ENCODE measurements at places on chromosomes 16 and 17.

DNA sequence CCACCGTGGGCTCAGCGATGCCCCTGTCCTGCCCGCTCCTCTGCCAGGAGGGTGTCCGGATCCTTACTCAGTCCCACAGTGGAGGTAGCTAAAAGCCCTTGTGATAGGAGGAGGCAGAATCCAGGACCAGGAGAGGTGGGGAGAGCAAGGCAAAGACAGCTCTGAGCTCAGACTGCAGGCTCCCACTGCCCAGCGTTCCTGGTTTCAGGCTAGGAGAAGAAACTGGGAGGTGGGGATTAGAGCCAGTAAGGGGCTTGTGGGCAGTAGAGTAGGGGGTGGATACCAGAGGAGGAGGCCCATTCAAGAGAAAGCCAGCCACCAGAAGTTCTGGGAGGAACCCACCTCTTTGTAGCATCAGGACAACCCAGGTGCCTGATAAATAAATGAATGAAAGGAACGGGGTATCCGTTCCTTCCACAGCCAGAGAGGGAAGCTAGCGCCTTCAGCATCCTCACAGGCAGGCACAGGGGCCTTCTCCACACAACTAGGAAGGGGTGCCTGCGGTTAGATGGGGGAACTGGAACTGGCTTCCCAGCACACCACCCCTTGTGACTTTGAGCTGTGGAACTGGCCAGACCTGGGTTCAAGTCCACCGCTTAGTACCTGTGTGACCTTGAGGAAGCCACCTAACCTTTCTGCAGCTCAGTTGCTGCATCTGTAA, 2.3 kb downstream of the IL21R start:
- DNase-seq: no peak

DNA sequence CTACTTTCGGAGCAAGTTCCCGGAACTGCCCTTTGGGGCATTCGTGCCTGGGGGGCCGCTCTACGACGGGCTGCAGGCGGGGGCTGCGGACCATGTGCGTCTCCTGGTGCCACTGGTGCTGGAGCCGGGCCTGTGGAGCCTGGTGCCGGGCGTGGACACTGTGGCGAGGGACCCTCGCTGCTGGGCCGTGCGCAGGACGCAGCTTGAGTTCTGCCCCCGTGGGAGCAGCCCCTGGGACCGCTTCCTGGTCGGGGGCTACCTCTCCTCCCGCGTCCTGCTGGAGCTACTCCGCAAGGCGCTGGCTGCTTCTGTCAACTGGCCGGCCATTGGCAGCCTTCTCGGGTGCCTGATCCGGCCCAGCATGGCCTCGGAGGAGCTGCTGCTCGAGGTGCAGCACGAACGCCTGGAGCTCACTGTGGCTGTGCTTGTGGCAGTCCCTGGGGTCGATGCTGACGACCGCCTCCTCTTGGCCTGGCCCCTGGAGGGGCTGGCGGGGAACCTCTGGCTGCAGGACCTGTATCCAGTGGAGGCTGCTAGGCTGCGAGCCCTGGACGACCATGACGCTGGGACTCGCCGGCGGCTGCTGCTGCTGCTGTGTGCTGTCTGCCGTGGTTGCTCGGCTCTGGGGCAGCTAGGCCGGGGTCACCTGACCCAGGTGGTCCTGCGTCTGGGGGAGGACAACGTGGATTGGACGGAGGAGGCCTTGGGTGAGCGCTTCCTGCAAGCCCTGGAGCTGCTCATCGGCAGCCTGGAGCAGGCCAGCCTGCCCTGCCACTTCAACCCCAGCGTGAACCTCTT, 3.6 kb downstream of the MIEF2 start:
- DNase-seq: no peak

- DNase-seq: peak; percentile 37
These were observed 5.0 kb downstream of the IGFBP4 start for GRCh38 chr17:40448213-40448638.

DNA sequence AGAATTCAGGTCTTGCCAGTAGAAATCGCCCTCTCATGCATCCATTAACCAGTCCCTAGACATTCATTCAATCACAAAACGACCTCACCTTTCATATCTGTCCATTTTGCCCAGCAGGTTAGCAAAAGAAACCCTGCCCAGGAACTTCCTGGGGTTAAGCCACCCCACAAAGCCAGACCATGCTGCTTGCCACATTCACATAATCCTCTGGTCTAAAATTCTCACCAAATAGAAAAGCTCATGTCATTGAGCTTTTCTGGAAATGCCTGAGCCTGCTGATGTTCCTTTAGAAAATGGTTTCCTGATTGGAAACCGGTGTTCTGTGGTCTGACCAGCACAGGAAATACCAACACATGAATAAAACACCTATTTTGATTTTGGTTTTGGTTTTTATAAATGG, 21.6 kb upstream of the DYNLRB2 start:
- DNase-seq: peak; percentile 6

DNA sequence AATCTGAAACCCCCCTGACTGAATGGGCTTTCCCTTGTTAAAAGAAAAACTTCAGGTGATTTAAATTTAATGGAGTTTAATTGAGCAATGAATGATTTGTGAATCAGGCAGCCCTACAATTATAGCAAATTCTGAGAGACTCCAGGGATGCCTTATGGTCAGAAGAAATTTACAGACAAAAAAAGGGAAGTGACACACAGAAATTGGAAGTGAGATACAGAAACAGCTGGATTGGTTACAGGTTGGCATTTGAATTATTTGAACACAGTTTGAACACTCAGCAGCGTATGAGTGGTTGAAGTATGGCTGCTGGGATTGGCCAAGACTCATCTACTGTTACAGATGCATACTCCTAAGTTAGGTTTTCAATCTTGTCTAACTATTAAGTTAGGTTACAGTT, 19.0 kb upstream of the CPHXL start:
- DNase-seq: no peak

DNA sequence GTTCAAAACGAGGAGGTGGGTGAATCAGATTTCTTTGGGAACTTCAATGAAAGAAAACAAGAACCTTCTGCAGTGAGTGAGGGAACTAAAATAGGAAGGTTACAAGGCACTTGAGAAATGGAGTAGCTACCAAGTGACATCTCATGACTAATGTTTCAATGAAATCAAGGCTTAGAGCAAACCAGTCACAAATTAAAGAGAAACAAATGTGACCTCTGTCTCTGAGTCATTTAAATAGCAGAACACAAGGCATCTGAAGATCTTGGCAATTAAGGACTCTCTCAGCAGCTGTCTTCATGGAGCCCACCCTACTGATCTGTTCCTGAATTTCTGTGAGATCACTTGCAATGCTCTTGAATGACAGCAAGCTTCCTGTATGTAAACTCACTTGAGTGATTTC, 109.5 kb downstream of the CDH11 start:
- DNase-seq: no peak

DNA sequence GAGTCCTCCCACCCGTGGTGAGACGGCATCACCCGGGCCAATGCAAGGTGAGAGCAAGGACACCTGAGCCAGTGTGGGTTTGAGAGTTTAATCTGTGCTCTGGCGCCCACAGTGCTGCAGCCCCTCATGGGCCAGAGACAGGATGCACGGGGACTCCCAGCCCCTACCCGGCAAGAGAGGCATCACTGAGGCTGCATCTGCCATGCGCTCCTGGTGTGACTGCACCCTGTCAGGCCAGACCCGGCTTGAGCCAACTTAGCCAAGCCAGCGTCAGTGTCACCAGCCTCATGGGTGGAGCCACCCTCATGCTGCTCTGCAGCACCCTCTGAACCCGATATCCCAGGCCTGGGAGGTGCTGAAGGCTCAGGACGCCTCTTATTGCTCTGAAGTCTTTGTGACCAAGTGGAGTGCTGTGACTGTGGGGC, 1.3 kb upstream of the BRICD5 start:
- DNase-seq: no peak

DNA sequence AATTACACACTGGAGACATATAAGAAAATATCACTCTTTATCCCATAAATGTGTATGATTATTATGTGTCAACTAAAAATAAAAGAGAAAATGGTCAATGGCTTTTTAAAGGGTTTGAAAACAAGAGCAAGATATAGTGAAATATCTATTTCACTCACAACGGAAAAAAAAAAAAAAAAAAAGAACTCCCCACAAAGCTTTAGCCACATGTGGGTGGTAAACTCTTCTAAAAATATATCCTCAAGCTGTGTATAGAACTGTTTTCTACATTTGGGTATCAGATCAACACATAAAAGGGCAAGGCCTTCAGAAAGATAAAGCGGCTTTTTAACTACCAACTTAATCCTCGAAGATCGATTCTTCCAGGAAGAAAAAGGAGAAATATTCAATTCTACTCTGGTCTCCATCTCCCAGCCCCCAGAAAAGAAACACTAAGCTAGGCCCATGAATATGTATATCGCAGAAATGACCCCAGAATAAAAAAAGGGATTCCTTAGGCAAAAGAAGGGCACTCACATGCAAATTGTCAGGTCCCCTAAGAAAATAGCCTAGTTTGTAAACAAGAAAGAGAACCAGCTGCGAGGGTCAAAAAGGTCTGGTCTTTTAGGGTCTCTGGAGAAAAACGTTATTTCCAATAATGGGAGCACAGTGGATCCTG, 4.4 kb downstream of the LITAF start:
- no peak for DNase-seq

DNA sequence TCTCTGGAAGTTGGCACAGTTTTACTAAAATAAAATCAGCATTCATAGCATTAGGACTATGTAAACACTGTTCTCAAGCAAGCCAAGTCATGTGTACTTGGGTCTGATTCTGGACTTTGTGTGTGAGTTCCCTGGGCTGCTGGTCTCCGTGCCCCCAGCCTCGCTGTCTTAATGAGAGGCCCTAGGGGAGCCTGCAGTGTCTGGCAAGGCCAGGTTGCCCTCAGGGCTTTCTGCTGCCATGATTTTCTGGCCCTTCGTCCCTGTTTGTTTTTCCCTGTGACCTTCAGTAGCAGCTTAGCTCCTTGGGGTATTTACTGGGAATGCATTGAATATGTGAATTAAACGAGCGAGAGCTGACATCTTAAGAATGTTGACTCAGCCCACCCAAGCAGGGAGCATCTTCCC, 161.8 kb downstream of the RPTOR start:
- no peak for DNase-seq

DNA sequence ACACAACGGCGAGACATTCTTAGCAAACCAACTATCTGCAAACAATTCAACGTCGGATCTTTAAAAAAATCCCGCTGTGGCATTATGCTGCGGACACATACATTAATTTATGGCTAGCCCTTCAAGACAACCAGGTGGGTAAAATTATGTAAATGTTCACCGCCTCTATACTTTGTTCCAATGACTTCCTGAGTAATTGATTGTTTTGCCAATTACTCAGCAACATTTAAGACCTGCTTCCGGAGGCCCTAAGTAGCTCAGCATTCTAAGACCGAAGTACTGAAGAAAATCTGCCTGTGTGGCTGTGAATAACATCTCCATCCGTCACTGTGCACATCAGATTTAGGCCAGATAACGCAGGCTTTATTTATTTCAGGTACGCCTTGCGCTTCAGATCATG, 23.3 kb downstream of the QPRT start:
- DNase-seq: no peak

DNA sequence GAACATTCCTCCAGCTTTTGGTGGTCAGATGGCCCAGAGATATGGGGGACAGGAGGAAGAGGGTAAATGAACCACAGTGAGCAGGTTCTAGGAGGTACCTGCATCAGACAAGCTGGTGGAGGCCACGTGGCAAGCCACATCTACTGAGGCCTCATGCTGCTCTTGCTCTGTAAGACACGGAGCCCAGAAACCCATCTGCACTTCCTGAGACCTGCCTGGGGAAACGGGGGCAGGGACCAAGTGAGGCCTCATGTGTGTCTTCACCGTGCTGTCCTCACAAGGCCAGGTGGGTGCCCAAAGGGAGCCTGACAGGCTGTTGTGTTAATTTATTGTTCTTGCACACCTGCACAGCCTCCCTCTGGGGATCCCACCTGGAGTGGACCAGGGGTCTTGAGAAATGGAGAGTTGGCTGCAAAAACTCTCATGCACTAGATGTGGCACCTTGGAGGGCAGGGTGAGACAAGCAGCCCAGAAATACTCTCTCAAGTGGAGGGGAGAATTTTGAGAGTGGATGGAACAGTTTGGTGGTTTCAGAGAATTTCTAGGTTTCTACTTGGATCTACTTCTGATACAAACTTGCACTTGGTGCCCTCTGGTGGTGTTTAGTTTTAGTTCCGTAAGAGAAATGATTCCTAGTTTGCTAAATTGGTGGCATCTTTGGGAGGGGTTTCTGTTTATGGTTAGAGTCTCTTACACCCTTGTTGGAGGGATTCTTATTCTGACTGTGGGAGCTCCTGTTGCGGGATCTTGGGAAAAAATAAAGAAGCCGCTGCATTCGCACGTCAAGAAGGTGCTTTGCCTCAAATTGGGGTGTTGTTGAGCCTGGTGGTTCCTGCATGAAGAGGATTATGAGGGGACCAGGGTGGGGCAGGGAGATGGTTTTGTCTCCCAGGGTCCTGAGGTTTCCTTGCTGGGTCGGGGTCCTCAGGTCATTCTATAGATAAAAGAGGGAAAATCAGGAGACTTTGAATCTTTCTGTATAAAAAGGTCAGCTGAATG, 47.5 kb downstream of the SLC6A2 start:
- DNase-seq: peak; percentile 69

DNA sequence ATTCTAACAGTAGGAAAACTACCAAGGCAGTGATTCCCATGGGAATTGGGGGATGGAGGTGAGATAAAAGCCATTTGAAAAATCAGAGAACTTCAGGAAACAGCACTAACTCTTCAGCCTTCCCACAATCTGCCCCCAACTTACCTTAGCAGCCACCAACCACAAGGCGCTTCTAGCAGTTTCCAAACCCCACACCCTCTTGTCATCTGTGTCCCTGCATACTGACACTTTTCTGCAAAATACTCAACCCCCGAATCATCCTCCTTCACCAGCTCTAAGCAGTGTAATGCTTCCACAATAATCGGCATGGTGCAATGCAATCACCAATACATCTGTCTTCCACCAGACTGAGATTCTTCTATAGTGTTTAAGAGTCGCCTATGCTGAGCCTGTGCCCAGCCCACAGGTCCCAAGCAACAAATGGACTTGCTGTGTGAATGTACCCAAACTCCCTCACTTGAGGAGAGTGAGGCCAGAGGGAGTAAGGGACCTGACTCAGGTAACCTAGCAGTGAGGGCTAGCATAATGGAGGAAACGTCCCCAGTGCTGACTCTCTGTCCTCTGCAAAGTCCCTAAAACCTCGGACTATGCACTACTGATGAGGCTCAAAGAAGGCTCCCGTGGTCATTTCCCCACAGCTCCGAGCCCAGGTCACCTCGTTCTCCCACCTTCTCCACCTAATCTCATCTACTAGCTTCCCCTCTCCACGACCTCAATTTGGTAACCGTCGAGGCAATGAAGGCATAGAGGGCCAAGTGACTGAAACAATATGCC, 943 bp downstream of the DYNC1LI2 start:
- no peak for DNase-seq

Measured in dermis microvascular lymphatic vessel endothelial cell (primary cell).